Inflammatory macrophage (primary cell): ENCODE measurements at places on chromosomes 6 and 20.

- DNase-seq: no peak
Observed at GRCh38 chr6:170200458-170200891, 90.4 kb downstream of the DLL1 start.

- DNase-seq: no peak
Observed at GRCh38 chr6:101226677-101227135, 166.8 kb upstream of the GRIK2 start.

DNA sequence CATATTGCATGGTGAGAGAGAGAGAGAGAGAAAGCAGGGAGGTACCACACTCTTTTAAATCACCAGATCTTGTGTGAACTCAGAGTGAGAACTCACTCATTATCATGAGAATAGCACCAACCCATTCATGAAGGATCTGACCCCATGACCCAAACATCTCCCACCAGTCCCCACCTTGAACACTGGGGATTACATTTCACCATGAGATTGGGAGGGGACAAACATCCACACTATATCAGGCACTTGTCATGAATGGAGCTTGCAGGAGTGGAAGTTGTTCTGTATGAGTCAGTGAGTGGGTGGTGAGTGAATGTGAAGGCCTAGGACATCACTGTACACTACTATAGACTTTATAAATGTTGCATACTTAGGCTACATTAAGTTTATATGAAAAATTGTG lies 47.7 kb upstream of the RNF182 start:
- peak; percentile 75 for DNase-seq

GRCh38 chr6:132425176-132425575 lies 23.9 kb upstream of the MOXD1 start:
- DNase-seq: no peak

GRCh38 chr6:26754212-26754611 lies 94.7 kb upstream of the ZNF322 start:
- DNase-seq: no peak
